Right forelimb (tissue), 1 donor: ENCODE measurements at places on chromosomes 3 and 15.

- no peak for DNase-seq
These were observed 748.9 kb downstream of the MECOM start for GRCh38 chr3:168914662-168915061.

DNA sequence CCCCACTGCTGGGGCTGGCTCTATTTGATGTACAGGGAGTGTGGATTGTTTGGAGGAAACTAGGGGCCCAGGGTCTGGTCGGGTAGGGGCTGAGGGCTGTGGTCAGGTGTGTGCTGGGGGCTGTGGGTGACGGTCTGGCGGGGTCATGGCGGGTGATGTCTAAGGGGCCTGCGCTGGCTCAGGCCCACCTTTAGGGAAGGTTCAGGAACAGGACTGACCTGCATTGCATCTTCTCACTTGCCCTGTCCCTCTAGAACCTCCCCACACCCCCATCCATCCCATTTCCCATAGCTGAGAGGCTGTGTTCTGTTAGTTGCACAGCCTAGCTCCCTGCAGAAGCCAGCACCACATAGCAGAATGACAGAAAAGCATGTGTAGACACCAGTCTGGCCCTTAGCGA lies 39.1 kb downstream of the SCN5A start:
- no peak for DNase-seq

GRCh38 chr15:31439328-31439727 lies 112.7 kb downstream of the KLF13 start:
- no peak for DNase-seq

DNA sequence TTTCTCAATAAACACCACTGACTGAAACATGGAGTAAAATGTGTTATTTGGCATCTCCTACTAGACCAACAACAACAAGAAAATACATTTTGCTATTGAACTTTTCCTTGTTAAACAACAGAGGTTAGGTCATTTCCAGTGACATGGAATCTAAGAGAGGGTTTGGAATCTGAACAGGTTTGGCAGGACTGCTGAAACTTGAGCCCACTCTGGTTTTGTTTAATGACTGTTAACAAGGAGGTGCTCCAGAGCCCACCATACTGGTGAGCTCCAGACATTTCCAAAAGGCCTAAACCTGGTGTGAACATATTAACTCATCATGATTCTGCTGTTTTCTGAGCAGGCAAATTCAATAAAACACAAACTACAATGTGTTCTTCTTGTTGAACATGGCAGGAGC lies 330.7 kb upstream of the TRIM42 start:
- no peak for DNase-seq

GRCh38 chr15:75591655-75592364 lies 12.7 kb upstream of the PTPN9 start:
- no peak for DNase-seq

GRCh38 chr15:77838595-77838994 lies 205.9 kb upstream of the LINGO1 start:
- DNase-seq = no peak

DNA sequence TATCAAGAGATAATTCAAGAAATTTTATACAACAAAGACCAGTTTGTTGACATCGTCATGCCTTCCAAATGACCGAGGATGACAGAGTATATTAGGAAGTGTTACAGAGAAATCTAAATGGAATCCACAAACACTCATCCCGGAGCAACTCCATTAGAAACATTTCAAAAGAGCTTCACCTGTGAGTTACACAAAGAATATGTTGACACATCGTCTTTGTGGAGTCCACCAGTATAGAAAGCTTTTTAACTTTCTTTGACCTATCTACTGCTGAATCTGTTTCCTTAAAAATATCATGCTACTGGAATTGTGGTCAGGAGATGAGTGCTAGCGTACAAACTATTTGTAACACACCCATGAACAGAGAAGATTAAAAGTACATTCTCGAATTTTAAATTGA lies 130.4 kb downstream of the SUCLG2 start:
- no peak for DNase-seq

- DNase-seq = no peak
These were observed 35.4 kb downstream of the TPM1 start for GRCh38 chr15:63077952-63078351.

DNA sequence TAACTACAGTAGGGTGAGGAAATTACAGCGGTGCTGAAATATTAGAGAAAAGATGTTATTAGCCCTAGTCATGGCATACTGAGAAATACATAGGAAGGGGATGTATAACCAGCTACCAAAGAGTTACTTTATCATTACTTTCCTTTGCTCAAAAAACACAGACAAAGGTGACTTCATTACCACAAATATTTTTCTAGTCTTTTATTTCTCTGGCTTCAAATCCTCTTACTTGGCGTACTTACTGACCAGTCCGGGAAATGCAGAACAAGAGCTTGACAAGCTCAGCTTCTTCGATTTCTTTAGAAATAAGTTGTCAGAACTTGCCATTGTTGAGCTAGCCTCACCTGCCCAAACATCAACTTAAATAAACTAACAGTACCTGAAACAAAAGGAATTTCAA lies 142.1 kb upstream of the TMCO5A start:
- no peak for DNase-seq

DNA sequence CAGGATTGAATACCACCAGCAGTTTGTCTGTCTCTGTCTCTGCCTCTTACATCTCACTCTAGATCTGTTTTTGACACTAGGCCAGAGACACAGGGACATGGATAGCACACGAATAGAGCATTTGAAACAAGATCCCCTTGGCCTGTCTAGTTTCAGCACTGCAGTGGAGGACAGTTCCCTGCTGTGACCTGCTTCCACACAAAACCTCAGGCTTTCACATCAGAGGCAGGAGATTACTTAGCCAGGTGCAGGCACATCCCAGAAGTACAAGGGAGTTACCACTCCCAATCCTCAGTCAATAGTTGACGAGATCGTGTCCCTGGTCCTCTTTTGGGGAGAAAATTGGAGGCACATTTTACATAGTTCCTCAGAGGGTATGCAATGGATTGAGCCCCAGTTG lies 34.0 kb upstream of the CCK start:
- peak; percentile 54 for DNase-seq

GRCh38 chr15:50815958-50816590 lies 50.6 kb upstream of the SPPL2A start:
- DNase-seq = no peak

DNA sequence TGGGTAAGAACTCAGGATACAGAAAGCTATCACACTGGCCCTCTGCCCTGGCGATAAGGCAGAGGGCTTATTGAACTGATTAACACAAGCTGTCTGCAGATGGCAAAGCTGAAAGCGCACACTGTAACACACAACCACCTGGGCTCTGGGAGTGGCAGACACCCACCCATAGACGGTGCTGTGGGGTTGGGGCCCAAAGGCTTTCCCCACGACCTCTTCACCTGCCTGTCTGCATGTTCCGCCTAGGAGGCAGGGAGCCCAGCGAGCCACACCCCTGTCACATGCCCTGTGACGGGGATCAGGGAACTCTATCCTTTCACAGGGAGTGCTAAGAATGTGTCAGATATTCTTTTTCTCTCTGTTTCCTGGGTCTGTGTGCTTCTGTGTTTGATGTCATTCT lies 12.1 kb upstream of the TFG start:
- no peak for DNase-seq

DNA sequence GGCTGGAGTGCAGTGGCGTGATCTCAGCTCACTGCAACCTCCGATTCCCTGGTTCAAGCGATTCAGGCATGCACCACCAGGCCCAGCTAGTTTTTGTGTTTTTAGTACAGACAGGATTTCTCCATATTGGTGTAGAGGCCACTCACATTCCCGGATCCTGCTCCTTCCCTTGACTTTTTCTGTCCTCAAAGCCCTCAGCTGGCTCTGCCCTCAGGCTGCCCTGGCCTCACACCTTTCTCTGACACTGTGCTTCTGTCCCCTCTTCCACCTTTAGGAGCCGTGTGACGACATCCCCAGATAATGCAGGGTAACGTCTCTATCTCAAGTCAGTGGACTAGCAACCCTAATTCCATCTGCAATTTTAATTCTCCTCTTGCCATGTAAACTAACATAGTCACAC lies 8.6 kb upstream of the CYFIP1 start:
- DNase-seq = no peak

GRCh38 chr3:166526881-166527280 lies 689.7 kb upstream of the BCHE start:
- no peak for DNase-seq

DNA sequence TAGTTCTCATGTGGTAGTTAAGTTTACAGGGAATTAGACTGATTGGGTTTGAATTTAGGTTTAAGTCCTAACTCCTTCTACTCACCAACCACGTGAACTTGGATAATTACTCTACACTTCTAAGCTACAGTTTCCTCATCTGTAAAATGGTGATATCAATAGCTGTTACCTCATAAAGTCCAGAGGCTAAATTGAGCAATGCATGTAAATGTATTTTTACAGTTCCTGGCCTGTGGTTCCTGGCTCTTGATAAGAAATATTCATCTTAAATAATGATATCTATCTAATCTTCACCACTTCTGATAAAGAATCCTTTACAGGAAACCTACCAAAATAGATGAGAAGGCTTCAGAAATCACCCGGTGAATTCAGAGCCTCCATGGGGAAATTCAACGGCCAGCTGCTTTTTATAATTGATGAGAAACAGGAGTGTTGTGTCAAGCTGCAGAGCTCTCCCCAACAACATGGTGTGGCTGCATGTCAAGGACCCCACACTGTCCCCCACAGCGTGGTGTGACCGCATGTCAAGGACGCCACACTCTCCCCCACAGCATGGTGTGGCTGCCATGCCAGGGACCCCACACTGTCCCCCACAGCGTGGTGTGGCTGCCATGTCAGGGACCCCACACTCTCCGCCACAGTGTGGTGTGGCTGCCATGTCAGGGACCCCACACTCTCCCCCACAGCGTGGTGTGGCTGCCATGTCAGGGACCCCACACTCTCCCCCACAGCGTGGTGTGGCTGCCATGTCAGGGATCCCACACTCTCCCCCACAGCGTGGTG lies 80.8 kb upstream of the PEX5L start:
- DNase-seq = no peak

- no peak for DNase-seq
These were observed 35.6 kb upstream of the NDUFB4 start for GRCh38 chr3:120560304-120561250.

DNA sequence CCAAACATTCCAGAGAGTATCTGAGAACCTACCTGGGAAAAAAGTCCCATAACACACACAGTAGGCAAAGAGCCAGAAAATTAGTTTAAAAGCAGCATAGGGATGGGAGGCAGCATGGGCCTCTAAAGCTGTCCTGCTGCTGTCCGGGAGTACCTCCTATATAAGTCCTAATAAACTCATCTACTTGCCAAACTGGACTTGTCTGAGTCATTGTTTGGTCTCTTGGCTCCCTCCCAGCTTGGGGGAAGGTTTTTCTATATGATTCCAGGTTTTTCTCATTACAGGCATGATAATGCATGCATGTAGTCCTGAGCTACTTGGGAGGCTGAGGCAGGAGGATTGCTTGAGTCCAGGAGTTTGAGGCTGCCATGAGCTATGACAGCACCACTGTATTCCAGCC lies 17.5 kb upstream of the HACD2 start:
- no peak for DNase-seq

- DNase-seq = peak; percentile 65
These were observed 562 bp downstream of the NEO1 start for GRCh38 chr15:73052653-73053397.
